CD4-positive, alpha-beta T cell treated with Interleukin-6 at 100 ng/mL for 8 hours (primary cell): ENCODE measurements at places on chromosomes 7 and 10.

GRCh38 chr7:78684201-78684600, 769.3 kb downstream of the MAGI2 start:
- DNase-seq: no peak

- DNase-seq: no peak
Measured at GRCh38 chr10:28711041-28711440, 33.7 kb downstream of the BAMBI start.

DNA sequence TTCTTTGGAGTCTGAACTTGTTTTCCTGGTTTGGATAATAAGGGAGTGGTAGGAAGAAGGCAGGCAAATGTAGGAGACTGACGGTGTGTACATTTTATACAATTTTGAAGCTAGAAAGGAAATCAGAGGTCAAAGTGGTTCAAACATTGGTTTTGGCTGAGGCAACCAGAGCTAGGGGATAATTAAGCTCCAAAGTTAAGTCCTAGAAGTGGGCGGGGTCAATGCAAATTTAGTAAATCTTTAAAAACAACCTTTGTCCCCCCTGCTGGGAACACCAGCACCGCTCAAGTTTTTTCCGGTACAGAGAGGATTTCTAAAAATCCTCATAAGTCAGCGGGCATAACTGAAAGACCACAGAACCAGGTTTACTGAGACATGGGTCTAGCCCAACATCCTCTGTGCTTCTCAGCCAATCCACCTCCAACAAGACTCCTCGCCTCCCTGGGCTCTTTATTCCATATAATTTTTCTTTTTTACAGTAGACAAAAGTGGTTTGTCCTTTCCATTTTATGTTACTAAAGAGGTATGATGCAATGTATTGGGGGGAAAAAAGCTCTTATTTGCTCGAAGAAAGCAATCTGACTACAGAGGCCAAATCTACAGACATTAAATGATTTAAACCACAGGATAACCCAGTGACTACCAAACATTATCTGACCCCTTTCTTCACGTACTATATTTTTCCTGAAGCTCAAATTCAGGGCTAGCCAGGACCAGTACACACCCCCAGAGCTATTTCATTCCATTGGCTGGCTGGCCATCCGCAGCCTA, 1.6 kb downstream of the GLUD1 start:
- peak; percentile 27 for DNase-seq

- no peak for DNase-seq
Measured at GRCh38 chr7:91342346-91342745, 78.1 kb downstream of the FZD1 start.
